CD4-positive, alpha-beta T cell treated with Interleukin-1 beta for 1 hour (primary cell): ENCODE measurements at places on chromosomes 16 and 17.

GRCh38 chr16:11685844-11686618, 17.8 kb downstream of the SNN start:
- no peak for DNase-seq

DNA sequence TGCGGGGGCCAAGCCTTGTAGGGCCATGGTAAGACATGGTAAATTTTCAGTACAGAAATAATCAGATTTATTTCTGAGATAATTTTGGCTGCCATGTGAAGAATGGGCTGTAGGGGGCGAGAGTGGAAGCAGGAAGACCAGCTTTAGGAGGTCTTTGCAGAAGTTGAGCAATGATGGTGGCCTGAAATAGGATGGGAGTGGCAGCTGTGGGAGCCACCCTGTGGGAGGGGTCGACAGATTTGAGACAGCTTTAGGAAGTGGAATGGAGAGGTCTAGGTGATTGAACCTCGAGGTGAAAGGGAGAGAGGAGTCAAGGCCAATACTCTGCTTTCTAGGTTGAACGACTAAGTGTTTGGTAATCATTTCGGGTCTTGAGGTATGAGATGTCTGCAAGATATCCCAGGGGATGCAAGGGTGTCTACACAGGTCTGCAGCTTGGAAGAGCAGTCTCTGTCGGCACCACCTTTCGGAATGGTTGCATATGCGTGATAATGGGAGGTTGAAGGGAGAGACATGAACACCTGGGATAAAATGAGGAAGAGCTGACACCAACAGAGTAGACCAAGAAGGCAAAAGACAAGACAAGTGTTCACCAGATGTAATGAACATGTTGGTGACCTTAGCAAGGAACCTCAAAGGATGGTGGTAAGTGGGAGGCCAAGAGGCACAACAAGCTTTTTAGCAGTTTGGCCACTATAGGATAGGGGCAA, 4.2 kb upstream of the ATXN7L3 start:
- DNase-seq: peak; percentile 55

GRCh38 chr16:56600398-56600999, 7.9 kb upstream of the MT2A start:
- DNase-seq: no peak

GRCh38 chr17:35214192-35214591, 20.0 kb upstream of the SLC35G3 start:
- peak; percentile 84 for DNase-seq

DNA sequence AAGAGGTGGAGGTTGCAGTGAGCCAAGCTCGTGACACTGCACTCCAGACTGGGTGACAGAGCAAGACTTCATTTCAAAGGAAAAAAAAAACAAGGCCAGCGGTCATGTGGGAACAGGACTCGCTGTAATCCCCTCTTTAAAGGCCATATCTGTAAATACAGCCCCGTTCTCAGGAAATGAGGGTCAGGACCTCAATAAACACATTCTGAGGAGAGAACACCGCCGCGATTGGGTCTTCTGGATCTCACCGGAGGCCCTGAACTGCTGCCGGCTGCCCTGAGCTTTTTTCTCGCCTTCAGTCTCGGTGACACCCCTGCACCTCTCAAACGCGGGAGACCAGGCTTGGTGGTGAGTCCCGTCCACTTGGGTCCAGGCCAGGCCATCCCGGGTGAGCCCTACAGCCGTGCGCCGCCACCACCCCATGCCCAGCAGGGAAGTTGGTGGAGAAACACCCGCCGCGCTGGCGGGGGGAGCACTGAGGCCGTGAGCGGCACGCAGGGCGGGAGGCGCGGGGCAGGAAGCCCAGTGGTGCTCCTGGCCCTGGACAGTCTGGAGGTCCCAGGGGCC, 28.4 kb downstream of the SLC25A10 start:
- DNase-seq: no peak

GRCh38 chr16:87201790-87202189, 115.4 kb downstream of the C16orf95 start:
- no peak for DNase-seq

DNA sequence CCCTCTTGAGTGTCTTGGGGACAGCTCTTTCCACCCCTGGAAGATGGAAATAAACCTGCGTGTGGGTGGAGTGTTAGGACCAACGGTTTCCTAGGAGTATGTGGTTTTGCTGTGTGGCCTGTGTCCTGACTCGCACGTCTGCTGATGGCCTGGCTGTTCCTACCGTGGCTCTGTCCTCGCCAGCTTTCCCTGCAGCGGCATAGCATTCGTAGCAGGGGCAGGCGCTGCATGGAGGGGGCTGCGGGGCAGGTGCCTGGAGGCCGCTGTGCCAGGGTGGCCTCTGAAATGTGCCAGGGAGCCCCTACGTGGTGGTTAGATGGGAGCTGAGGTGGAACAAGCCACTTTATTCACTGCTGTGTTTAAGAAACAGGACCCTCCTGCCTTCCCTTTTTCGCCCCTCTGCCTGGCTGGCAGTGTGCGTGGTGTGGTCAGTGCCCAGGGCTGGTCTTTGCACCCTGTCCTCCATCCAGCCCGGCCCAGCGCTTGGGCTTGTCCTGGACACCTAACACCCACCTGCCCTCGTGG, 10.6 kb downstream of the SLC16A3 start:
- no peak for DNase-seq

DNA sequence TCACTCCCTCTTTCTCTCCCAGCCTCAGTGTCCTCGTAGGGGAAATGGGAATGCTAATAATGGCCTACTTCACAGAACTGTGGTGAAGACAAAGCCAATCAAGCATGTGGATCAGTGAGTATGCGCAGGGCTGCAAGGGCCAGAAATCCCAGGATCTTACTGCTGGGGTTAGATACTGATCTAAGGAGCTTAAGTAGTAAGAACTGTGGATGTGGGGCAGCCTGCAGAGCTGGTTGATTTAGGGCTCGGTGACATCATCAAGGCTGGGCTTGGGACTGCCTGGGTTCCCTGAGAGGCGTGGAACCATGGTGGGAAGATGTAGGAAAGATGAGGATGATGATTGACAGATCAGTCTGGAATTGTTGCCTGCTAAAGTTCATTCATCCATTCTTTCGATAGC, 25.6 kb downstream of the GOSR2 start:
- DNase-seq: no peak

- DNase-seq: no peak
Measured at GRCh38 chr16:7440886-7441400, 108.3 kb downstream of the RBFOX1 start.

GRCh38 chr16:12324152-12324551, 347.6 kb downstream of the SNX29 start:
- DNase-seq: no peak

- DNase-seq: no peak
Measured at GRCh38 chr17:50922107-50922506, 56.0 kb upstream of the TOB1 start.

- no peak for DNase-seq
Measured at GRCh38 chr17:55237268-55237667, 27.5 kb upstream of the HLF start.

- DNase-seq: peak; percentile 61
Measured at GRCh38 chr17:39757931-39758873, 20.5 kb downstream of the GRB7 start.

GRCh38 chr16:4182581-4183236, 59.2 kb downstream of the SRL start:
- DNase-seq: no peak

DNA sequence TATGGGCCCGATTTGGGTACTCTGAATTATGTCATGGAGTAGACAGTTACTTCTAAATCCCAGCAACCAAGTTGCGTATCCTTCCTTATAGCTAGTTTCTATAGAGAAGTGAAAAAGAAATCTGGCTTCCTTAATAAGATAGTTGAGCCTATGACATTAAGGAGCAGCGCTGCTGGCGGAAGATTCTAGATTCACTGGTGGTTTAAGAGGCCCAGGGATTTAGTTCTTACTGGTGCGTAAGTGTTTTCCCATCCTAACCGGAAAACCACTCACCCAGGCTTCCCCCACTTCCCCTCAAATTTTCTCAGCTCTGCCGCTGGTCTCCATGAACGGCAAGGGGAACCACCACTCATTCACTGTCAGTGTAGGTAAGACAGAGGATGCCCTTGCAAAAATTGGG, 230.4 kb downstream of the CPPED1 start:
- DNase-seq: peak; percentile 3

DNA sequence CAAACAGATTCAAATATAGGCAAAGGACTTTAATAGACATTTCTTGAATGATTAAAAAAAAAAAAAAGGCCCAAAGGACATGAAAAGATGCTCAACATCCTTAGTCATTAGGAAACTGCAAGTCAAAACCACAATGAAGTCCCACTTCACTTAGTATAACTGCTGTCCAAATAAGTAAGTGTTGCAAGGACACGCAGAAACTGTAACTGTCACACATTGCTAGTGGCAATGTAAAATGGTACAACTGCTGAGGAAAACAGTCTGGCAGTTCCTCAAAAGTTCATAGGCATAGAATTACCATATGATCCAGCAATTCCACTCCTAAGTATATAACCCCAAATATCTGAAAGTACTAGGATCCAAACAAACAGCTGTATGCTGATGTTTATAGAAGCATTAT, 112.7 kb downstream of the BRIP1 start:
- DNase-seq: no peak

DNA sequence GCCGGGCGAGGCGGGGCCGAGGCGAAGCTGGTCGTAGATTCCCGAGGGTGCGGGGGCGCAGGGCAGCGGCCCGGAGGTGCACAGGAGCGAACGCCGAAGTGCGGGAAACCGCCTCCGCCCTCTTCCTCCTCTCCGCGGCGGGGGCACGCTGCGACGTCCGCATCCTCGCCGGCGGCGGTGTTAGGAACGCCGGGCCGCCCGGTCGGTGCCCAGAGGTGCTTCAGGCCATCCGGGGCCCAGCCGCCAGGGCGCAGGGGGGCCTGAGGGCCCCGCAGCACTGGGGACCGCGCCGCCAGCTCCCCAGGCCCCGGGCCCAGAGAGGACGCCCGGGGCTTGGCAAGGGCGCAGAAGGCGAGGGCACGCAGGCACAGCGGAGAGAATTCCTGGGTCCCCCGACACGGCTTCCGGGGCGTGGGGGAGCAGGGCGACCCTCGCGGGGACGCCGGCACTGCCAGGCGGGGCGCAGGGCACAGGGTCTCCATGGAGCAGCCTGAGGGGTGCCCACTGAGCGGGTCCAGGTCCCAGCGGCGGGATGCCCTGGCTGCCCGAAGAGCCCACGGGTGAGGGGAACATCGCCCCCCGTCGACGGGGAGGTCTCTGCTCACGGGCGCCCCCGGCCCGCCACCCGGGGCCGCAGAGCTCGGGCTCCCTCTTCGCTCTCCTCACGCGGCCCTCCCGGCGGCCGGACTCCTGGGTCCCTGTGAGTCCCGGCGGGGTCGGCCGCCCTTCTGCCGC, 576 bp downstream of the EPOP start:
- DNase-seq: no peak

DNA sequence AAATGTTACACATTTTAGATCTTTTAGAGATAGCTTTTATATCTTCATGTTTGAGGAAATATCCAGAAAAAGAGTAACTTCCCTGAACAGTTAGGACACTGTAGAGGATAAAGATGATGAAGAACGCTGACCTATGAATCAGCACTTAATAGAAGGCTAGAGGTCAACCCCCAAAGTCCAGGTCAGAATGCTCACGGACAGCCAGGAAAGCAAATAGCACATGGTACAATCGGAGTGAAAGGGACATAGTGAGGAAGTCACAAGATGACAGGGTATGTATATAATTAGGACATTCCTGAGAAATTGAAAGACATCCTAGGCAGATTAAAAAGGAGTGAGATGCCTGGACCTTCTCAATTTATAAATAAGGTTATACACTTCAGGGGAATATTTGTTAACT, 55.1 kb upstream of the CNTNAP4 start:
- DNase-seq: no peak

- DNase-seq: no peak
Measured at GRCh38 chr17:40953881-40954280, 12.9 kb downstream of the KRT39 start.

DNA sequence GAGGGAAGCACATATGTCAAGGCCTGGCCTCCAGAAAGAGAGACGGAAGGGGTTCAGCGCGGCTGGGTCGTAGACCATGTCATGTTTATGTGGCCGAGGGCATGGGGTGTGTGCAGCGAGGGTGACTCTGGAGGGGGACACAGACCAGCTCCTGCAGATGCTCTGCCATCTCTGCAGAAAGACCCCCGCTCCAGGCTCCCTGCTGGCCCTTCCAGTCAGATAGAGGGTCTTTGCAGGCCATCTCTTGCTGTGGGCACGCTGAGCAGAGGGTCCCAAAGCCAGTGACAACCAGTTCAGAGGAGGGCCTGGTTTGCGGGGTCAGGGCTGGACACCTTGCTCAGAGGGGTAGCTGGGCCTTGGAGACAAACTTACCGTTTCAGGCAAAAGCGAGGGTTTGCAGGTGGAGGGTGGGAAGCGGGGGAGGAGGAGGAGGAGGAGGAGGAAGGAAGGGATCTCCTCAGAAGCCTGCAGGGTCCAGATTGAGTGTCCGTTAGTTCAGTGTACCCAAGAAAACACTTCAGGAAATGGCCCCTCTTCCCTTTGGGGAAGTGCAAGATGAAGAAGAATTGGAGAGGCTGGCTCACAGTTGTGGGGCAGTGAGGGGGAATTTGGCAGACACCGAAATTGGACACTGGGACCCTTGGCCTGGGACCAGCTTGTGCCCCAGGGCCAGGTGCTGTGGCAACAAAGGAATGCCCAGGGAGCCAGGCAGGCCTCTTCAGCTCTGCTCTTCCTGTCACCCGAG, 102.8 kb downstream of the CMIP start:
- no peak for DNase-seq

DNA sequence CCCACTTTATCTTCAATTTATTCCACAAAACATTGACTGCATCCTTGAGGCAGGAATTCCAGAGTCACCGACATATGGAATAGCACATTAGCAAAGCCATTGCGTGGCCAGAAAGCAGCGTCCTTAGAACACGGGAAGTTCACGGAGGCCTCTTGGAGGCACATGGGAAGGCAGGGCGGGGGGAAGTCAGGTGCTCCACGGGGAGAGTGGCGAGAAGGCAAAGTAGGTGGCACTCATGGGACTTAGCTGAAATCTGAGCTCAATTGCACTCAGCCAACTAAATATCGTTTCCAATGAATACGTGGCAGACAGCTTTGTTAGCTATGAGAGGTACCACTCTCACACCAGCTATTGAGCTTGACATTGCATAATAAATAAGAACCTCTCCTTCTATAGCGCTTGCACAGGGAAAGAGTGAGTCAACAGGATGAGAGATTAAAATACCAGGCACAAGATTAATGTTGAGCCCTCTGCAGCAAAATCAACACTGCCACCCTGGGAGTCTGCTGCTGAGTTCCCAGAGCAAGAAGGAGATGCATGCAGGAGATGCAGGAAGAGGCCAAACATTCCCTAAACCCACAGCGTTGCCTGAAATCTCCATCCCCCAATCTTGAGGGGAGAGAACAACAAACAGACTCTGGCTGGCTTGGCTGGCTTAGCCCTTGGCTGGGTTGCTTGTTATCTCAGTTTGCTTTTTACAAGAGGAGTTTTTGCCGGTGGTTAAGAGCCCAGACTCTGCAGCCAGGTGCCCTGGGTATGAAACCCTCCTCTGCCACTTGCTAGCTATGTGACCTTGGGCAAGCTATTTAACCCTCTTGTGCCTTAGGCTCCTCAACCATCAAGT, 28.8 kb downstream of the ABCC12 start:
- DNase-seq: no peak

- DNase-seq: no peak
Measured at GRCh38 chr16:8845699-8846298, 23.0 kb downstream of the CARHSP1 start.

- no peak for DNase-seq
Measured at GRCh38 chr17:68697850-68698361, 96.7 kb upstream of the FAM20A start.

- DNase-seq: peak; percentile 0
Measured at GRCh38 chr16:47643323-47644000, 182.3 kb downstream of the PHKB start.
